ENCODE measurements at places on chromosomes 6 and 20. TPM values are rescaled to one million over a fixed set of nuclear protein-coding genes. Genes with fewer than 3 reads are reported as not detected.

DNA sequence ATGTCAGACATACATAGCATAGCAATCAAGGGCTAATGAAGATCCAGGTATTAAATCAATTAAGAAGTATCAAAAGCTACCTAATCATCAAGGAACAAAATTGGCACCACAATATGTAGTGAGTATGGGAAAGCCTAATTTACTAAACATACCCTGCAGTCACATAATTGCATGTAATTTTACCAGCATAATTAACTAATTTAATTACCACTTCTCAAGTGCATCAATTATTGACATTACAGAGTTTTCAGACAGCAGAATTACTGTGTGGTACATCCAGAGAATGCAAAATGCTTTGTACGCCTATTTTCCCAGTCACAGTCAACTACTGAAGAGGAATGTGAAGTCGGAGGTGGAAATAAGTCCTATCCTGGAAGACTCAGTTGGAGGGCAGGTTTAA is 279.0 kb upstream of the ID4 start:
- no peak overlapping the region for H3K4me3 ChIP-seq
- H3K27me3 ChIP-seq: no peaks in the 10 kb centered on the region
- no peaks in the 10 kb centered on the region for H3K36me3 ChIP-seq
- no peak overlapping the region for H3K27ac ChIP-seq
- peaks cover 2% of the 10 kb centered on the region for H3K4me1 ChIP-seq
- no peak for DNase-seq

DNA sequence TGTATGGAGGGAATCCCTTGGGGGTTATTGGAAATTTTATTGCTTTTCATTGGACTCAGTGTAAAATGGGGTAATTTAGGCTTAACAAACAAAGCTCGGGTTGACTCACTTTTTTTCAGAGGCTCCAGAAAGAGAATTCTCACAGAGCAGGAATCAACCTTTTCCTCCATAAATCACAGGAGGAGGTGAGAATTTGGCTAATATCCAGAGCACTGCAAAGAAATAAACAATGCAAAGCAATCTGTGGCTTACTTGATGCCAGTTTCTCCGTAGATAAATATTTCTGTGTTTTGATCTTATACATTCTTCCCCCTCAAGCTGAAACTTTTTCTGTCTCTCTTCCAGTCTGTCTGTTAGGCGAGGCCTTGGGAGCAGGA is 176.6 kb downstream of the TSHZ2 start:
- DNase-seq: no peak
- no peaks in the 10 kb centered on the region for H3K4me1 ChIP-seq
- no peaks in the 10 kb centered on the region for H3K36me3 ChIP-seq
- no peak overlapping the region for H3K4me3 ChIP-seq

DNA sequence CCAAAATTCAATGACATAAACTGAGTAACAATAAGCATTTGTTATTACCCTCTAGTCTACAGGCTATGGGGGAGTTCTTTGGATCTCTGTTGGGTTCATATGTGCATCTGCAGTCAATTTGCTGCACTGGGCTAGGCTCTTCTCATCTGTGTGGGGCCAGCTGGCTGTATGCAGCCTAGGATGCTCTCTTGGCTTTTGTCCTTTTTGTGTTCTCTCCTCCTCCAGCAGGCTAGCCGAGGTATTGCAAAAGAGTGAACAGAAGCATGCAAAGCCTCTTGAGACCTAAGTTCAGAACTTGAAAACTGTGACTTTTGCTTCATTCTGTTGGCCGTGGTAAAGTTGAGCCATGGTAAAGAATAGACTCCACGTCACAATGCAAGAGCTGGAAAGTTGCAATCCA is 62.8 kb upstream of the FOXO3 start:
- H3K27me3 ChIP-seq: no peaks in the 10 kb centered on the region
- H3K27ac ChIP-seq: peak overlapping the region; percentile 26
- no peak overlapping the region for H3K4me3 ChIP-seq
- no peaks in the 10 kb centered on the region for H3K36me3 ChIP-seq
- no peaks in the 10 kb centered on the region for H3K4me1 ChIP-seq

Gene FRMD1
- not detected for total RNA-seq

Gene SLC17A2
- total RNA-seq: not detected

Gene MAP7
- total RNA-seq: 2.2 TPM

Gene NINL
- 86.8 TPM for total RNA-seq

Gene SYNDIG1
- total RNA-seq: 10.4 TPM

Gene TP53INP2
- 178 TPM for total RNA-seq
